Naive thymus-derived CD4-positive, alpha-beta T cell (primary cell): ENCODE measurements at places on chromosomes 5 and 9.
A peak's percentile ranks its signal among the peaks of the same experiment; 100 is the strongest.

GRCh38 chr9:133991214-133991921, 756 bp downstream of the VAV2 start:
- no peak overlapping the region for H3K4me3 ChIP-seq
- no peak overlapping the region for H3K27ac ChIP-seq
- no peak for DNase-seq
- no peaks in the 10 kb centered on the region for H3K27me3 ChIP-seq
- H3K36me3 ChIP-seq = no peaks in the 10 kb centered on the region
- peaks cover 9% of the 10 kb centered on the region for H3K4me1 ChIP-seq

DNA sequence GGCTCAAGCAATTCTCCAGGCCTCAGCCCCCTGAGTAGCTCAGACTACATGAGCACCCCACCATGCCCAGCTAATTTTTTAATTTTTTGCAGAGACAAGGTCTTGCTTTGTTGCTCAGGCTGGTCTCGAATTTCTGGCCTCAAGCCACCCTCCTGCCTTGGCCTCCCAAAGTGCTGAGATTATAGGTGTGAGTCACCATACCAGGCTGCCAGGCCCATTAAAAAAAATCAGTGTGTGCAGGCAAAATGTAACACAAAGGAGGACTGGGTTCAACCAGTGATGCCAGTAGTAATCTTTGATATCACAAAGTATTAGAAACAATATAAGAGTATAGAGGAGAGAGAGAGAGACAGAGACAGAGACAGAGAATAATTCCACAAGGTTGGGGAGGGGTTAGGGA, 322.7 kb downstream of the MSX2 start:
- no peak overlapping the region for H3K4me3 ChIP-seq
- H3K27me3 ChIP-seq = no peaks in the 10 kb centered on the region
- H3K4me1 ChIP-seq = no peaks in the 10 kb centered on the region
- H3K27ac ChIP-seq = no peak overlapping the region
- no peak for DNase-seq
- no peaks in the 10 kb centered on the region for H3K36me3 ChIP-seq

DNA sequence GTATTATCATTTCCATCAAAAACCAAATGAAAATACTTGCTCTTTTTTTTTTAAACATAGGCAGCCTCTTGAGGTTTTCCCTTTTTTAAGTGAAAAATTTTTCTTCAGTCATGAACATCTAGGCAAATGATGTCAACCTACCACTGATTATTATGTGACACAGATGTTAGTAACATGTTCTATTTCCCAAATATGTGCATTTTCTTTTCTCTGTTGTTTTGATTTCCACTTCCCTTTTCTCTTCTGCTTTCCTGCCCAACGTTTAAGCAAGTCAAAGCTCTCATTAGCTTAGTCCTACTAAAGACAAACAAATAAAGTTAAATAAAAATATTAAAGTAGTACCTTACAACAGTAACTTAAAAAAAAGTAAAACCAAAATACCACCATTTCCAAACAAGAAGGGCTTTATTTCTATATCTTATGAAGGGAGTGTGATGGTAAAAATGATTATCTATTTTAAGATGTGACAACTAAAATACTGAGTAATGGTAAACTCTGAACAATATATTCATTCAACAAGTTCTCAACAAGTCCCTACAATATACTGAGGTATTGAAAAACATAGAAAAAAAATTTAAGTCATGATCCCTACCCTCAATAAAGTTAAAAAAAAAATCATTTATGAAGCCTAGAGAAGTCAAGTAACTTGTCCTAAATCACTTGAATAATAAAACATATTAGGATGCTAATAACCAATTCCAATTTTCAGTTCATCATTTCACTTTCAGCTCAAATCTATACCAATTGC, 9.4 kb downstream of the SLC38A9 start:
- H3K27me3 ChIP-seq = no peaks in the 10 kb centered on the region
- no peak overlapping the region for H3K4me3 ChIP-seq
- no peak for DNase-seq
- H3K36me3 ChIP-seq = no peaks in the 10 kb centered on the region
- H3K4me1 ChIP-seq = no peaks in the 10 kb centered on the region

- no peaks in the 10 kb centered on the region for H3K27me3 ChIP-seq
- no peaks in the 10 kb centered on the region for H3K36me3 ChIP-seq
- H3K4me1 ChIP-seq = no peaks in the 10 kb centered on the region
Observed at GRCh38 chr9:2645569-2645968, 24.0 kb downstream of the VLDLR start.

DNA sequence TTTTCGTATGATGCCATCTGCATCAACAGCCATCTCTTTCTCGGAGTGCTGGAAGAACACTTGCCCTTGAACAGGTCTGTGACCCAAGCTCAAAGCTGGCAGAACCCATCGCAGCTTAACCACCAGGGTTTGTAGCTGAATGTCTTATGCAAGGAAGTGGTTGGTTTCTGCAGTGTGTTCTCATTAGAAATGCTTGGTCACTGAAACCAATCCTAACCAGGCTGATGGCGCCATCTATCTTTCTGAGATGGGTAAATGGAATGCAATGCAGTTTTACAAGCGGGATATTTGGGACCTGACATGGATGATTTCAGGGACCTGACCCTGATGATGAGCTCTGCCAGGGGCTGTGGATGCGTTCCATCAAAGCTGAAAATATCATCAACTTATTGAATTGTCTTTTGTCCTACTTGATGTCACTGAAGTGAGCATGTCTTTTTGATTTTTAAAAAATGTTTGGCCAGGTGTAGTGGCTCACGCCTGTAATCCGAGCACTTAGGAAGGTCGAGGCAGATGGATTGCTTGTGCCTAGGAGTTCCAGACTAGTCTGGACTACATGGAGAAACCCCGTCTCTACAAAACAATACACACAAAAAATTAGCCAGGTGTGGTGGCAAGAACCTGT, 28.7 kb downstream of the DMRT3 start:
- no peak overlapping the region for H3K4me3 ChIP-seq
- no peaks in the 10 kb centered on the region for H3K27me3 ChIP-seq
- H3K36me3 ChIP-seq = no peaks in the 10 kb centered on the region
- no peaks in the 10 kb centered on the region for H3K4me1 ChIP-seq

DNA sequence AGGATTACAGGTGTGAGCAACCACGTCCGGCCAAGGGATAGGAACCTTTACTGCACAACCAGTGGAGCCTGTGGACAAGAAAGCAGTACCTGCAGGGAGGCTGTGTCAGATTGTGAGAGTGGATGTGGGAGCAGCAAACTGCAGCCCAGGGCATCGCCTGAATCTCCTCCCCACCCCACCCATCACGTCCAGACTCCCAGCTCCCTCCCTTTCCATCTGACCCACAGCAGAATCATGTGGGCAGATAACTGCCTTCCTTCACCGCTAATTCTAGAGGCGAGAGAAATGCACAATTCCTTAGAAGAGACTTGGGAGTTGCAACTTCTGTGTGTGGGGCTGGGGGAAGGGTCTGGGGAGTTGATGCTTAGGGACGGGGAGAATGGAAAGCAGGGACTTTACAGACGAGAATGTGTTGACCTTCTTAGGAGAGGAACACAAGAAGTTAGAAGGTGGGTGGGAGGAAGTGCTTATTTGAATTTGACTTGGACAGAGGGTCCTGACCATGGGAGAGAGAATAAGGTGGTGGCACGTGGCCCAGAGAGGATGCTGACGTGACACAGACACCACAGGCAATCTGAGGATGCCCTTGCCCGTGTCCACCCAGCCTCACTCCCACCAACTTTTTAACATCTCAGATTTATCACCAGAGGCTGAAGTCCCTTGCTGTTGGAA, 4.5 kb upstream of the LCP2 start:
- no peaks in the 10 kb centered on the region for H3K36me3 ChIP-seq
- H3K27me3 ChIP-seq = no peaks in the 10 kb centered on the region
- peak overlapping the region; percentile 54 for H3K4me3 ChIP-seq
- peak overlapping the region; percentile 79 for H3K27ac ChIP-seq
- DNase-seq = no peak

- no peaks in the 10 kb centered on the region for H3K36me3 ChIP-seq
- H3K4me3 ChIP-seq = no peak overlapping the region
- no peak for DNase-seq
- H3K27me3 ChIP-seq = no peaks in the 10 kb centered on the region
- no peak overlapping the region for H3K27ac ChIP-seq
Observed at GRCh38 chr5:139852696-139853095, 57.1 kb downstream of the PSD2 start.

DNA sequence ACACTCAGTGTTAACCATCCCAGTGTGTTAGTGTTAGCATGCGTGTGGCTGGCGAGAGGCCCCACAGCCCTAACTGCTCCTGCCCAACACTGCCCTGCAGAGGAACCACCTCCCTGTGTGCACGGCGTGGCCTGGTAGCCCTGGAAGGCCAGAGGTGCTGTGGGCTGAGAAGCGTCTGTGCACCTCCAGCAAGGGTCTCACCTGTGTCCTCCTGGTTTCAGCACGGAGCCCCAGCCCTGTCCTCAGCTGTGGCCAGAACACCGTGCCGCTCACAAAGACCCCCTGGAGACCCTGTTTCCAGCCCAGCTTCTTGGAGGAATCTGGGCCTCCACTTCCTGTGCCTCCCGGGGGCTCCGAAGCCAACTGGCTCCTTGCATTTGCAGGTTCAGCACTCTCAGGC, 56.1 kb upstream of the NRARP start:
- no peak overlapping the region for H3K27ac ChIP-seq
- H3K27me3 ChIP-seq = no peaks in the 10 kb centered on the region
- H3K4me3 ChIP-seq = no peak overlapping the region
- H3K4me1 ChIP-seq = no peaks in the 10 kb centered on the region

DNA sequence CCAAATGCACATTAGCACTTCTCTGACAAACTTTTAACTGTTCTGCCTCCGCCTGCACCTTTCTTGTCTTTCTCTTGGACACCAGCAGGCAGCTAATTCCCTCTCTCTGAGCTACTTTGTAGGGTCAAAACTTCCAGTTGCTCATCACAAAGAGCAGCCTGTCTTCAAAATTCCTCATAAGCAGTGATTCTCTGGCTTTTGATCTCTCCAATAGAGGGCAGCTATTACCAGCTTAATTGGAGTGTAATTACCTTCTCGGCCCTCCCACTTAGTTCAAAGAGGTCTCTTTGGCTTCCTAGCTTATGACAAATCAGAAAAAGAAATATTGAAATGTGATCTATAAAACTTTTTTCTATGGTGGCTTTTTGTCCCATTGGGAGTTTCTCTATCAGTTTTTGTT, 43.6 kb upstream of the RAD23B start:
- H3K27me3 ChIP-seq = no peaks in the 10 kb centered on the region
- H3K36me3 ChIP-seq = no peaks in the 10 kb centered on the region
- DNase-seq = peak; percentile 15
- no peak overlapping the region for H3K4me3 ChIP-seq
- no peaks in the 10 kb centered on the region for H3K4me1 ChIP-seq

DNA sequence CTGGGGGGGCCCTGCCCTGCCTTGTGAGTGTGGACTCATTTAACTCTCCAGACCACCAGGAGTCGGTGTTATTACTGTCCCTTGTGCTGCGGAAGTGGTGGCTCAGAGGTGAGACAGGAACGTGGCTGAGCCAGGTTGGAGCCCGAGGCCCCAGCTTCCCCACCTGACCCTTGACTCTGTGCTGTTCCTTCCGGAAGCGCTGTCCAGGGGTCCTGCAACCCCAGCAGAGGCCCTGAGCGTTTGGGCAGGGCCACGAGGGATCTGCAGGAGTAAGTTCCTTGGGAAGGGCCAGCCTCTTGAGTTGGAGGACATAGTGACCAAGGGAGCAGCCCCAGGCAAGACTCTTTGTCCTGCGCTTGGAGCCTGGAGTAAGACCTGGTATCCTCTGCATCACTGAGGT, 99.6 kb downstream of the RXRA start:
- H3K4me3 ChIP-seq = no peak overlapping the region
- DNase-seq = no peak
- H3K27me3 ChIP-seq = no peaks in the 10 kb centered on the region
- no peaks in the 10 kb centered on the region for H3K4me1 ChIP-seq

DNA sequence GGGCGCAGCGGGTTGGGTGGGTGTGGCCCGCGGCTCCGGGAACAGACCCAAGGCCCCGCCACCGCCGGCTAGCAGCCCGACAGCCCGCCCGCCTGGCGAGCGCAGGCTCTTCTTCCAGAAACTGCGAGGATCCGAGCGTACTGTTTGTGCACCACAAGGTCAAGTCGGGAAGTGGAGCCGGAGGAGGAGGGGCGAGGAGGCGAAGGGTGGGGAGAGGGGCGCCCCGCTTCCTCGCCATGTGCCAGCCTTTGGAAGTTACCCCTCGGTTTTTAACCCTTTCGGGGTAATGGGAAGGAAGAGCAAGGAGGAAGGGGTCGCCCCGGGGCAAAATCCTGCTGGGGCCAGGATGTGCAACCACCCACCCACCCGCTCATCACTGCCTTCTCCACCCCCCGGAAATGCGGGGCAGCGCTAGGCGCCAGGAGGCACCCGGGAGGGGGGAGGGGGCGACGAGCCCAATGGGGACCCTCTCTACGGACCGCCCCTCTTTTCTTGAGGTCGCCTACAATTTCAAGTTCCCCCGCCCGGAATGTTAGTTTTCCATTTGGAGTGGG, 1.1 kb upstream of the JADE2 start:
- H3K27ac ChIP-seq = peak overlapping the region; percentile 97
- H3K36me3 ChIP-seq = no peaks in the 10 kb centered on the region
- H3K4me1 ChIP-seq = peaks cover 23% of the 10 kb centered on the region
- no peaks in the 10 kb centered on the region for H3K27me3 ChIP-seq
- peak; percentile 77 for DNase-seq

GRCh38 chr5:15575666-15576065, 75.7 kb downstream of the FBXL7 start:
- no peak overlapping the region for H3K27ac ChIP-seq
- no peaks in the 10 kb centered on the region for H3K36me3 ChIP-seq
- no peak for DNase-seq
- H3K4me3 ChIP-seq = no peak overlapping the region

- no peaks in the 10 kb centered on the region for H3K36me3 ChIP-seq
- DNase-seq = no peak
- H3K4me1 ChIP-seq = peaks cover 3% of the 10 kb centered on the region
Observed at GRCh38 chr5:97554977-97555643, 372.1 kb upstream of the RIOK2 start.

DNA sequence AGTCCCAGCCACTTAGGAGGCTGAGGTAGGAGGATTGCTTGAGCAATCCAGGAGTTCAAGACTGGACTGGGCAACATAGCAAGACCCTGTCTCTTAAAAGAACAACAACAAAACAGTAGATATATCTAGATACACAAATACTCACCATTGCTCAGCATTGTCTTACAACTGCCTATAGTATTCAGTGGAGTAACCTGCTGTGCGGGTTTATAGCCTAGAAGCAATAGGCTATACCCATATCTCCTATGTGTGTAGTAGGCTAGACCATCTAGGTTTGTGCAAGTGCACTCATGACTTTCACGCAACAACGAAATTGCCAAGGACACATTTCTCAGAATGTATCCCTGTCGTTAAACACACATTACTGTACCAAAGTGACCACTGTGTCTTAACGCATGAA, 44.7 kb downstream of the SLIT3 start:
- no peak for DNase-seq
- no peaks in the 10 kb centered on the region for H3K27me3 ChIP-seq
- H3K4me1 ChIP-seq = no peaks in the 10 kb centered on the region
- H3K4me3 ChIP-seq = no peak overlapping the region
- H3K27ac ChIP-seq = no peak overlapping the region
- H3K36me3 ChIP-seq = no peaks in the 10 kb centered on the region

- peaks cover 12% of the 10 kb centered on the region for H3K4me1 ChIP-seq
- no peak for DNase-seq
- no peak overlapping the region for H3K4me3 ChIP-seq
- no peak overlapping the region for H3K27ac ChIP-seq
- no peaks in the 10 kb centered on the region for H3K27me3 ChIP-seq
- H3K36me3 ChIP-seq = no peaks in the 10 kb centered on the region
Observed at GRCh38 chr9:104980039-104980654, 52.2 kb upstream of the ABCA1 start.
